ENCODE measurements at places on chromosomes 16 and 17.
A peak's percentile ranks its signal among the peaks of the same experiment; 100 is the strongest.

- DNase-seq: no peak
Observed at GRCh38 chr17:44749076-44749979, 9.5 kb upstream of the ADAM11 start.

- DNase-seq: no peak
Observed at GRCh38 chr17:33169580-33170285, 123.4 kb downstream of the ASIC2 start.

GRCh38 chr16:79286646-79287423 is 313.7 kb downstream of the MAF start:
- peak; percentile 56 for DNase-seq

GRCh38 chr17:66416207-66416940 is 114.0 kb downstream of the PRKCA start:
- DNase-seq: no peak

- no peak for DNase-seq
Observed at GRCh38 chr17:50662632-50663225, 28.0 kb downstream of the ABCC3 start.

DNA sequence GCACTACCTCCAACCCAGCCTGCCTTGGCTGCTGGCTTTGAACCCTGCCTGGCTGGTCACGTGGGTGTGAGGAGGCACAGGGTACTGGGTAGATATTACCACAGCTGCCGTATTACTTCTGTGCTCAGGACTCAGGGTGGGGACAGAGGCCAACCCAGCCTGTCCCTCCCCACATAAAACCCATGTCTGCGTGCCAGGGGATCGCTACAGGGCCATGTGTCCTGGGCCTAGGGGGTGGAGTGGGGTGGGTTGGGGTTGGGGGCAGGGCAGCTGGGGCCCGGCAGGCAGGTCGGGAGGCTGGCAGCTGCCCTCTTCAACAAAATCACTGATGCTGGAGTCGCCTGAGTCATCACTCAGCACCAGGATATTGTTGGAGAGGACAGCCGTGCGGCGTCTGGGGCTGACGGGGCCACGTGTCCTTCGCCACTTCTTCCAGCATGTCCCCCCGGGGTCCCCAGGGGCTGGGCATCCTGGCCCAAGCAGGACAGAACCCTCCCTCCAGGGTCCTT is 39.7 kb upstream of the PVALEF start:
- no peak for DNase-seq

GRCh38 chr17:76843703-76844484 is 24.3 kb upstream of the MGAT5B start:
- DNase-seq: no peak

DNA sequence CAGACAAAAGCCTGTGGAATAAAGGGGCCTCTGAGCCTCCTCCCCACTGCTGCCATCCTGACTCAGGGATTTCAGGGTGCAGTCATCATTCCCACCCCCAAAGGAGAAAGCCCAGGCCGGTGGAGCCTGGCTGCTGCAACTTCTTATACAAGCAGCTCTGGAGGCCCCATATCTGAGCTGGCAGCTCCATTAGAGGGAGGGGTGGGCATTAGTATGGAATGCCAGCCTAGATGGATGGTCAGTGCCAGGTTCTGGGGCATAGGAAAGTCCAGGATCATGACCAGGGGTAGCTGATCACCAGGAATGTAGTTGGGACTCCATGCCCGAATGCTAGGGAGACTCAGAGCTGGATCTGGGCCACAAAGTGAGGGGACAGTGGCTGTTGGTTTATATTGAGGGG is 581.0 kb downstream of the KCNJ18 start:
- DNase-seq: no peak

DNA sequence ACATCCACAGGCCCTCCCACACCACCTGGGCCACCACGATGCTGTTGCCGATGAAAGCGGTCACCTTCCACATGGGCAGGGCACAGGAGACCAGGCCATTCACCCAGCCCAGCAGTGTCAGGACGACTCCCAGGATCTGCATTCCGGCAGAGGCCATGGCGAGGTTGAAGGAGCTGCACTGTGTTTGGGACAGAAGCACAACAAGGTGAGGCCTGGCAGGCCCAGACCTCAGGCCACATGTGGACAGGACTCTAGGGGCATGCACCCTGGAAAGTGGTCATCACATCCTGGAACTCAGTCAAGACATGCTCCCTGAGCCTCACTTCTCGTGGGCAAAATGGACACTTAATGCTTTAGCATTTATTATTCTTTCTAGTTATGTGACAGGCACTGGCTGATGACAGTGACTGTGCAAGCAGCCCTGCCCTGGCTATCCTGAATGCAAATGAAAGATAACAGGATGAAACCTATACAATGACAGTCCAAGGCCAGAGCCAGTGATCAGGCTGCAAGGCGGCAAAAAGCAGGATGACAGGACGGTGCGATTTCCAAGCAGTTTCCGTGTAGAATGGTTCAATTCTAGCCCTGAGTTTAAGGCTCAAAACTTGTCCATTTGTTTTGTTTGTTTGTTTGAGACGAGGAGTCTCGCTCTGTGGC is 2.0 kb downstream of the CLDN6 start:
- DNase-seq: no peak

- DNase-seq: no peak
Observed at GRCh38 chr17:71764505-71764904, 356.3 kb upstream of the SOX9 start.

DNA sequence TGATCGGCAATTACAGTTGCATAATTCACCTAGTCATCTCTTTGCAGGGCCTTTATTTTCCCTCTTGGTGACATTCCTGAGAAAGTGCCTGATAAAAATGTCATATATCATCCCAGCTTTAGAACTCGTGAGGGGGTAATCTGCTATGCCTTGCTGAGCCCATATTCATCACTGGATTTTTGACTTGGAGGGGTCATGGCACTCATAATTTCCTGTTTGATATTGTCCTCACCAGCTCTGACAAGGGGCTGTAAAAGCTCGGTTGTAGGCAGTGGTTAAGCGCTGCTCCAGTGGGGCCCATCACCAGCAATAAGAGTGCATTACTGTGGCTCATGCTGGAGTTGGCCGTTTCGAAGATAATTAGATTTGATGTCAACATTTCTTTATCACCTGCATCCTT is 227.3 kb downstream of the IRX3 start:
- DNase-seq: no peak

DNA sequence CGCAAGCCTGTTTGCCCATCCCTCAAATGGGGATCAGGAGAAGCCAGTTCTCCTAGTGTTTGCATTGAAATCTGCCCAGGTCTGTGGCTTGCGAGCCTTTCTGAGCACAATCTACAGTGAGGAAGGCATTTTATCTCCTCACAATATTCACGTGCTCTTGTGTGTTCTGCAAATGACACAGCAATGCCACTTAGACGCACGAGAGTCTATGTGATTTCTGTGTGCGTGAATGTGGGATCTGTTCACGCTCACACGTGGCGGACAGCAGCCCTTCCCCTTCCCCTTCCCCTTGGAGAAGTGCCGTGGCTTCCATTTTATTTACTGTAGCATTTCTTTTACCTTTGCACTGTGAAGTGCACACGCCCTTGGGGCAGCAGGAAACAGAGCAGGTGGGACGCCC is 17.7 kb upstream of the CBFA2T3 start:
- DNase-seq: no peak

DNA sequence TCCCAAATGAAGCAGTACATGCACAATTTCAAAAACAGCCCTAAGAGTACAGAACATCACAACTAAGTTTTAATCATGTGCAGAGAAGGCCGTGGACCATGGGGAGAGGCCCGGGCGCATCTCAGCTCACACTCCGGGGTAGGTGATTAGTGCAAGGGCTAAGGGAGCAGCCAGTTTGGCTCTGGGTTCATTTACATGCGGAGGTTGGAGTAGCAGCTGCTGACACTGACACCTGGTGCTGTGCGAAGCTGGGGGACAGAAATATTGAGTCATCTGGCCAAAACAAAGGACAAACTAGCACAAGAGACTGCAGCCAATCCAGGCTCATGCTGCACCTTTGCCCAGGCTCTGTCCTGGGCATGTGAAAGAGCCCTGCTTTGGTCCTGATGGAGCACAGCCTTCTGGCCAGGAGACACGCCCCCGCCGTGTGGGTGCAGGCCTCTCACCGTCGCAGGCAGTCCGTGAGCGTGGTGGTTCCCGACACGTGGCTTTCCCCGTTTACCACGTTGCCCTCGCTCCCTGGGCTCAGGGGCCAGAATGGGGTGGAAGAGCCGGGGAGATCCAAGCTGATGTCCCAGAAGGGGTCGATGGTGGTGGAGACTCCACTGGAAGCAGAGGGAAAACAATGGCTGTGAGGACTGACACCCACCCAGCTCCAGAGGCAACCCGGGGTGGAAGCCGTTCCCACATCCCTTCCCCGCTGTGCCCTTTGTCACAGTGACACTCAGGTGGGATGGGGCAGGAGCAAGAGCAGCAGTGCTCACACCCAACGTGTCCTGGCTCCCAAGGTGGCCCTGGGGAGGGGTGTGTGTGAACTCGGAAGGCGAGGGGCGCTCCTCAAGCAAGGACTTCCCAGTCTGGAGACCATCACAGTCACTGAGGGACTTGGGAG is 31.9 kb downstream of the USP22 start:
- no peak for DNase-seq

DNA sequence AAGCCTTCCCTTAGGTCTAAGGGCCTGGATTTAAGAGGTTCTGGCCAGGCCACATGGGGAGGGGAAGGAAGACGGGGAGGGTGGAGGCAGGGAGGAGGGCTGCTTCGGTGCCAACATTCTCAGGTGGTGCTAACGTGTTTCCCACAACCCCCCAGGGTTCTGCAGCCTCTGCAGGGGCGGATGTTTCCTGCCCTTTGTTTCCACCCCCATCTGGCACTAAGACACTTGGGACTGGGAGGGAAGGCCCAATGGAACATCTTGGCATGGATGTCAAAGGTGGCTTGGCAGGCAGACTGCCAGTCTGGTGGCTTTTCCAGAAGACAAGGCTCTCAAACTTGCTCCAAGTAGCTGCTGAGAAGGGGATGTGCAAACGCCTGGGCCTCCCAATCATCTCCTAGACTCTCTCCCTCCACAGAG is 12.7 kb downstream of the HIC1 start:
- no peak for DNase-seq

- DNase-seq: no peak
Observed at GRCh38 chr16:55913716-55914115, 38.5 kb upstream of the CES5A start.

DNA sequence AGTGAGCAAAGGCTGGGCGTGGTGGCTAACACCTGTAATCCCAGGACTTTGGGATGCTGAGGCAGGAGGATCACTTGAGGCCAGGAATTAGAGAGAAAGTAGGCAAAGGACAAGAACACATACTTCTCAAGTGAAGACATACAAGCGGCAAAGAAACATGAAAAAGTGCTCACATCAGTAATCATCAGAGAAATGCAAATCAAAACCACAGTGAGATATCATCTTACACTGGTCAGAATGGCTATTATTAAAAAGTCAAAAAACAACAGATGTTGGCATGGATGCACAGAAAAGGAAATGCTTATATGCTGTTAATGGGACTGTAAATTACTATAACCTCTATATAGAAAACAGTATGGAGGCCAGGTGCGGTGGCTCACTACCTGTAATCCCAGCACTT is 12.2 kb upstream of the SLX4 start:
- DNase-seq: no peak

DNA sequence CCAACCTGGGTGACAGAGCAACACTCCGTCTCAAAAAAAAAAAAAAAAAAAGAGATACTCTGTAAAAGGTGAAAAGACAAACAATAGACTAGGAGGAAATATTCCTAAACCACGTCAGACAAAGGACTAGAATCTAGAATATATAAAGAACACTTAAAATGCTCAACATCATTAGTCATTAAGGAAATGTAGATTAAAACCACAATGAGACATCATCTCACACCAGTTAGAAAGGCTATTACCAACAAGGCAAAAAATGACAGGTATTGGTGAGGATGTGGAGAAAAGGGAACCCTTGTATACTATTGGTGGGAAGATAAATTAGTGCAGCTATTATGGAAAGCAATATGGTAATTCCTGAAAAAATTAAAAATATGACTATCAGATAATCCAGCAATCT is 903.1 kb upstream of the SOX9 start:
- no peak for DNase-seq

All from stimulated activated CD4-positive, alpha-beta T cell treated with anti-CD3 and anti-CD28 coated beads, Interleukin-15, amount 100 ng/mL, for 24 hours (primary cell).